ENCODE measurements at places on chromosomes 7 and 10.

DNA sequence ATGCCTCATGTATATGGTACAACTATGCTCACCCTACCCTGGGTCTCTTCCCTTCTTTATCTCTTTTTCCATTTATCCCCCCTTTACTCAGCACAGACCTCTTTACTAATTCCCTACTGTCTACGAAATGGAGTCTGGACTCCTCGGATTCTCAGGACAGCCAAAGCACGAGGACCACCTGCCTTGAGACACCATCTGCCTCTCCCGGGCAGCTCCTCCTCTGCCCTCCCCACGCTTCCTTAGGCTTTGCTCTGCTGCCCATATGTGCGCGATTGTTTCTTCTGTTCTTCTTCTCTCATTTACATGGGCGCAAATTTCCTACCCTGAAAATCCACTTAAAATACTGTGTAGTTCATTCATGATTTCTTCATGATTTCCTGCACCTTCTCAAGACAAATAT is 62.7 kb upstream of the STK17A start:
- no peak for DNase-seq

DNA sequence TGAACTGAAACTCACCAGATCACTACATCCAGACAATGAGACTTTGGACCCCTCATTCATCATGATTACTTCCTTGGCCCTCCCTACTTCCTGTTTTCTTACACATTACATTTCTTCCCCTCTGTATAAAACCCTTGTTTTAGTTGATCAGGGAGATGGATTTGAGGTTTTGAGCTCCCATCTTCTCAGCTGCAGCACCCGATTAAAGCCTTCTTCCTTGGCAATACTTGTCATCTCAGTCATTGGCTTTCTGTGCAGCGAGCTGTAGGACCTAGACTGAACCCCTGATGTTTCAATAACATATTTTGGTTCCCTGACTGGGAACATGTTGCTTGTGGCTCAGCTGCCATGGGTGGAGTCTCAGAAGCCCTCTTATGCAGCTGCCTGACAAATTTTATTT is 33.1 kb downstream of the NOLC1 start:
- no peak for DNase-seq

- DNase-seq: no peak
These were observed 73.6 kb upstream of the FAM20C start for GRCh38 chr7:118615-119391.

DNA sequence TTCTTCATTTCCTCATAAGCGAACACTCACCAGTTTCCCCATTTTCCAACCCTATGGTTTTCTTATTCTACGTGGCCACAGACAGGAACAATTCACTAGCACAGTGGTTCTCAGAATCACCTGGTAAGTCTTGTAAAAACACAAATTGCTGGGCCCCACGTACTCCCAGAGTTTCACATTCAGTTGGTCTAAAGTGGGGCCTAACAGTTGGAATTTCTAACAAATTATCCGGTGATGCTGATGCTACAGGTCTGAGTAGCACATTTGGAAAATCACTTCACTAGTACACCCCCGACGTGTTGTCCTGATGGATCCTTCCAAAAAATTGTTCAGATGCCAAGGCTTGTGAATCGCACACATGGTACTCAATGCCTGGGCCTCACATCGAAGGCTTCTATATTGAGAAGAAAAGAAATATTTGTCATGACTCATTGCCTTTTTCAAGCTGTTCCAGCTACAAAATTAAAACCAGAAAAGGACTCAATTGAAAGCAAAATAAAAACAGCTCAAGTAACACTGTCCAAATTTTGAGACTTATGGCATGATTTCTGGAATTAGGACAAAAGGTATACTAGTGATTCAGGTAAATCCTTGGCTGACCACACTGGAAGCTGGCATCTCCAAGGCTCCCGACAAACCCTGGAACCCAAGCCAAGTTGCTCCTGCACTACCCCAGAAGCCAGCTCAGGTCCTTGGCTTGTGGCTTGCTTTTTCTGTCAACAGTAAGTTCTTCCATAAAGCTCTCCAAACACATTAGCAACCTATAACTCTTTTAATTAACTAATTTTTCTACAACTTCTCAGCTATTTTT is 12.9 kb upstream of the VIM start:
- no peak for DNase-seq

GRCh38 chr10:58887474-58887873 is 289.0 kb upstream of the PHYHIPL start:
- DNase-seq: no peak

- DNase-seq: no peak
These were observed 176.4 kb downstream of the ELFN1 start for GRCh38 chr7:1846331-1847065.

- DNase-seq: no peak
These were observed 34.1 kb upstream of the NMT2 start for GRCh38 chr10:15202639-15203038.

GRCh38 chr10:120749856-120750566 is 101.2 kb upstream of the WDR11 start:
- no peak for DNase-seq

- DNase-seq: no peak
These were observed 17.4 kb downstream of the IRF5 start for GRCh38 chr7:128954830-128955802.

DNA sequence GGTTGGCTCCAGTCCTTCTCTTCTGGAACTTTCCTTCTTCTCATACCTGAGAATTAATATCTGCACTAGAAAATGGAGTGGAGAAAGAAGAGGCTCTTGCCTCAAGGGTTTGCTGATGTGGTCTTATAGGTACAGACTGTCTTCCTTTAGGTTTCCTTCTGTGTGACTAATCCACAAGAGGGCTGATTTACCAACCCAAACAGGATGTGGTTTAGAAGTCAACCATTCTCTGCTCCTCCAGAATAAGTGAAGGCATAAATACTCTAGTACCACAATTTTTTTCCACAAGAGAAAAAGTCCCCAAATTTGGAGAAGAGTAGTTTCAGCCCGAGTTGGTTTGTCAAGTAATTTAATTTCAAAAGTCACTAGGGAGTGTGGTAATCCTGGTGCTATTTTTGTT is 85.8 kb downstream of the NRP1 start:
- DNase-seq: no peak

DNA sequence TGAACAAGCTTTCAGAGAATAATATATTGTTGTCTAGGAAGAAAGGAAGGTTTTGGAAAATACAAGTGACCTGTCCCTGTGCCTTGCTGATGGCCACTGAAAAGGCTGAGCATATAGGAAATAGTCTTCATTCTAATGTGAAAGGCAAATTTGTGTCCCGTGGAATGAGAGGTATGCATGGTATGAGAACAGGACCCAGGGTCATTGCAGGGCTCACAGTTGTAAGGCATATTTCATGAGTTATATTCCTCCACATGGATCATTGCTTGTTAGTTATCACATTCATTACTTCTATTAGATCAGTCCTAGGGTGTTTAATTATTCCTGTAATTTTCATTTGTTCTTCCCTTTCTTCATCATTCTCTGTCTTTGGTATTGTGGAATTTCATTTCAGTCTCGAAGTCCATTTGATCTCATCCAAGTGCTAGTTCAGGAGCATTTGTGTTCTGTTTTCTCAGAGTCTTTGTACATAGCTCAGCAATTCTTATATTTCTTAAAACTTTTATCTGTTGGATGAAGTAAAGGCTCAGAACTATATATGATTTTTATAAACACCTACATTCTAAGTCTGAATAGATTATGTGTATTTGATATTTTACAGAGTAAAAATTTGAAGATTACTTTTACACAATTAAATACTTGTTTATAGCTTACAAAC is 39.4 kb upstream of the ARHGAP21 start:
- no peak for DNase-seq

- DNase-seq: no peak
These were observed 296.8 kb upstream of the ZMIZ1 start for GRCh38 chr10:78771808-78772455.

DNA sequence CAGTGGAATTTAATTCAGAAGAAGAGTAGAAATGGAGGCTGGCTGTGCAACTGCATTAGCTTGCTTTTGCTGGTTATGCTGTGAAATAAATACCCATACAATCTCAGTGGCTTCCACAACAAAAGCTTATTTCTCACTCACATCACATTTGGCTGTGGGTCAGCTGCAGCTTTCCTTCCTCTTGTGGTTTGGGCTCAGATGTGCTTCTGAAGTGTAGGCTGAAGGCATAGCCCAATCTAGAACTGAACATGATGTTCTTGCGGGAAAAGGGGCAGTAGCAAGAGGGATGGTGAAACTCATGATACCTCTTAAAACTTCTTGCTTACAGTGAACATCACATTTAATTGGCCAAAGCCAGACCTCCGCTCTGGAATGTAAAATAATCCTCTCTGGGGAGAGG is 119.9 kb downstream of the HECW1 start:
- DNase-seq: no peak

DNA sequence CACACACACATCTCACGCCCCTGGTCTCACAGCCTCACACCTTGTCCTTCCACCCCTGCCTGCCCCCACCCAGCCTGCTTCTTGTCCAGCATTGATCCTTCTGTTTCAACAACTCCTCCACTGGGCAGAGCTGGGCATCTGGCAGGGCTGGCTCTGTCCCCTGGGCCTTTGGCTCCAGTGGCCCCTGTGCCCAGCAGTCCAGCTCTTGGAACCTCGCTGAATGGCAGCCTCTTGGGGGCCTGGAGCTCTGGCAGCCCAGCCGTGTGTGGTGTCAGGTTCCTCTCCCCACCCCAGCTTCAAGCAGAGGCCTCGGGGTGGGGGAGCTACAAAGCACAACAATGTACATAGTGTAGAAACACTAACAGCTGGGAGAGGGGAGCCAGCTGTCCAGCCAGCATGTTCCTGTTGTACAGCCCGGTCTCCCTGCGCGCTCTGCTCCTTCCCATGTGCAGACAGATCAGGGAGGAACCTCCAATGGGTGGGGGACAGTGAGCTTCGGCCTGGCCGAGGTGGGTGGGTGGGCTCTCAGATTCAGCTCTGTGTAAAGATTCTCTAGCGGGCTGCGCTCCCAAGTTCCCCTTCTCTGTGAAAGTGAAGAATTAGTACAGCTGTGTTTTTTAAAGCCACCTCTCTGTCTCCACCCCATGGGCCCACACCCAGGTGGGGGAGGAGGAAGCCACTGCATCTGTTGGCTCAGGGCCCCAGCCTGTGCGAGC is 19.4 kb downstream of the ZMIZ2 start:
- no peak for DNase-seq

DNA sequence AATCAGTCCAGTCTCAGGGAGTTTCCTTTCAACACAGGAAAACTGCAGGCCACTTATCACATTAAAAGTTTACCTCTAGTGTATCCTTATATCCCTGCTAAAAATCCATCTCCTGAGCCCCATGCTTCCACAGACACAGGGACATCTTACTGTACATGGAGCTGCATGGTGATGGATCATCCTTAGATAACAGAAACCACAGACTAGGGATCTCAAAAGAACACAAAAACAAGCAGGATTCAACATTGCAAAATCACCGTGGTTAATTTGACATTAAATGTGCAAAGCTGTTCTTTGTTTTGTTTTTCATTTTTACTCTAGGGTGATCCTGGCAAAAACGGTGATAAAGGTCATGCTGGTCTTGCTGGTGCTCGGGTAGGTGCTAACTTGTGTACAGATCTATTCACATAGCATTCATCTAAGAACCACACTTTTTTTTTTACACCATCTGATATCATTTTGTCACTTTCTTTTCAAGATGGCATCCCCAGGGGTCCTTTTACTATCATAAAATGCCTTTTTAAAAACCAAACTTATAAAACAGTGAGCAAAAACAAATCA is 18.1 kb downstream of the COL1A2 start:
- DNase-seq: no peak

- DNase-seq: no peak
These were observed 38.1 kb downstream of the COL1A2 start for GRCh38 chr7:94432817-94433216.

DNA sequence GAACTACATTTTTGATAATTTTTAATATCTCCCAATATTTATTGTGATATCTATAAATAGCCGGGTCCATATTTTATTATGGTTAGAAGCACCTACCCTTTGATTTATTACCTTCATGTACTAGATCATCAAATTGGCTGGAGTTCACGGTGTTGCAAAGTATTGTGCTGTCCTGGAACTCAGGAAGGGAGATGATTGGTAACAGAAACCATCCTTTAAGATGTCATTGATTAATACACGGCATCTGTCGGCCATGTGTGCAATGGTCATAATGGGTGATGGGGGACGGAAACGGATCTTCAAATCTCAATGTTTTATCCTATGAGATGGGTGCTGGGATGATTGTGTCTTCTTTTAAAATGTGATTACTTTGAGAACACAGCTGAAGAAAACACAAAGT is 157.0 kb downstream of the NEBL start:
- DNase-seq: no peak

DNA sequence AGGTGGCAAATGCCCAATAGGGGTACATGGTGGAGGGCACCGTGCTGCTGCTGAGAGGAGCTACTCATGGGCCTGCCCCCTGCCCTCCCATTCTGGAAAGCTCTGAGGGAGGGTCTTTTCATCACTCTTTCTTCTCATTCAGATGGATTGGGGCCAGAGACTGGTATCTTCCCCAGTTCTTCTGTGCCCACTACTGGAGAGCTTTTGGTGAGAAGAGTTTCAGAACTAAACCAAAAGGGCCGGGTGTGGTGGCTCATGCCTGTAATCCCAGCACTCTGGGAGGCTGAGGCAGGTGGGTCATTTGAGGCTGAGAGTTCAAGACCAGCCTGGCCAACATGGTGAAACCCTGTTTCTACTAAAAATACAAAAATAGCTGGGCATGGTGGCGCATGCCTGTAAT is 12.5 kb downstream of the ADRA2A start:
- no peak for DNase-seq

- DNase-seq: no peak
These were observed 344.2 kb upstream of the ADARB2 start for GRCh38 chr10:2081501-2081900.

- DNase-seq: no peak
These were observed 4.6 kb downstream of the PAPSS2 start for GRCh38 chr10:87664276-87664701.

GRCh38 chr7:27181795-27182275 is 3.2 kb downstream of the HOXA11 start:
- no peak for DNase-seq
